Stimulated activated CD8-positive, alpha-beta memory T cell treated with anti-CD3 and anti-CD28 coated beads, Interleukin-12 subunit alpha, Interleukin-12 subunit beta, amount 100 ng/mL, for 1 hour (primary cell): ENCODE measurements at places on chromosomes 2 and 18.

DNA sequence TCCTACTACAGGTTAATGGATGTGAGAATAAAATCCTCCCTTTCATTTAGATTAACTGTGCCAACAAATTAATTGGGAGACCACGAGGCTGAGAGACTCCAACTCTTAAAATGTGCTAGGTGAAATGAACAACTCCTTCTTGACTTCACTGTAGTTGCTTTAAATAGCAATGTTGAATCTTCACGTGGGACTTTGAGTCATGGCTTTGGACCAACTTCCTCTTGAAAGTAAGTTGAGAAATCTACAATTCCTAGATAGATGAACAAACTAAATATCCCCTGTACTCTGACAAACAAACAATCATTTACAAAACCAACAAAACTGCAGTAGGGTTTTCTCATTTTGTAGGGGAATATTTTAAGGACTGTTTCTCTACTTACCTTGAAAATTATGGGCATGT is 291.9 kb upstream of the SPRED2 start:
- DNase-seq = no peak

DNA sequence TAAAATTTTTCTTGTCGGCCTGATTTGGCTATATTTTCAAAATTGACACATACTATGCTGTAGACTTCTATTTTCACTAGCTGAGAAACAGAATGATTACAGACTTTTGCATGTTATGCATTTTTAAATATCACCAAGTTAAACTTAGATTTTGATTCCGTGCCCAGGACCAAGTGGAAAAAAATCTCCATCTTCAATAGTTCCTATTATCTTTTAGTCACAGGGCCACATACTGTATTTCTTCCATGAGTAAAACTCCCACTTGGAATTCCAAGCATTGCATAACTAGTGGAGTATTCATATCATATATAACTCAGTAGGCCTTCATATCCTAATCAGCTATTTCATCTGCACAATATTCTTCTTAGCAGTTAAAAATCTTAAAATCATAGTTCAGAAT is 470.9 kb downstream of the ARHGAP15 start:
- no peak for DNase-seq

- DNase-seq = no peak
Measured at GRCh38 chr2:215396595-215397313, 39.1 kb downstream of the FN1 start.

DNA sequence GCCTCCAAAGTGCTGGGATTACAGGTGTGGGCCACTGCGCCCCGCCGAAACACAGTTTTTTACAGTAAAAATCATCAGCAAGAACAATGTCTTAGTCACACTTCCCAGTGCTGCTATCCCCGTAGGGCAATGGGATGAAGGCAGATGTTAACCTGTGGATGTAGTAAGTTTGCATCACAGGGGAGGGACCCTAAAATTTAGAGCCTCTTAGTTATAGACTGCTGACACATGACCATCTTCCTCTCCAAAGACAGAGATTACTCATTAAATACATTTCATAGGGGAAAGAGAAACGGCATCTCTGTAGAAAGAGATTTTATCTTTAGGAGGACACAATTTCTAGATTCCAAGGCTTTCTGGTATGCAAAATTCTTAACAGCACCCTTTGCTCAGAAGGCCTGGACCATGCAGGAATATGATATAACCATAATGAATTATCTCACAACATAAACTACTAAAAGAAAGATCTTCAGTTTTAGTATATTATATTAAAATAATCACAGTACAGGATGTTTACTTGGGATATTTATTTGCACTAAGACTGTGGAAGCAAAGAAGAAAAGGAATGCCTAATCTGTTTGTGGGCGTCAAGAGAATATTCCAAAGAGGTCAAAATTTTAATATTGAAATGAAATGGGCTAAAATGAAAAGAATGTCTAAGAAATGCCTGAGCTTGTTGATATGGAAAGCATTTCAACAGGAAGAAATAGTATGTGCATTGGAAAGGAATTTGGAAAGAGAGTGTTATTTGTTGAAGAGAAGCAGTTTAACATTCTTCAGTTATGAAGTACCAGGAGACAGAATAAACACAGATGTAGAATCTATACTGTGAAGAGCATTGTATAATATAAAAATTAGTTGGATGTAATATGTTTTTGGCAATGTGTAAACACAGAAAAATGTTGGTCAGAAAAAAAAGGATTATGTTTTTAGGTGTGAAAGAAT is 1228.3 kb upstream of the CHAC2 start:
- DNase-seq = no peak

DNA sequence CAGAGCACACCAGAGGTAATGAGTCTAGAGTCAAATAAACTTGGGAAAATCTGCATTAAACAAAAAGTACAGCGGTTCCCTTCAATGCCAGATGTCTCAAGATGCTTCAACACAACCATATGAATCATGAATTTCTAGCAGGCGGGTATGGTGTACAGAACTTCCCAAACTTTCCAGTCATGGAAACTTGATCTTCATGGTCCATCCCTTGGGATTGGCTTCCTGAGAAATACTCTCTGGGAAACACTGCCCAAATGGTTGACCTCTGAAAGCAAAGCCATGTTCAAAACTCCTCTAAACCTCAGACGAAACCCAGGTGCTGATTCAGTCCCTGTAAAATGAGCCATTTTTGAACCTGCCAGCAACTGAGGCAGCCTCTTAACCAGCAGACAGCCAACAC is 16.4 kb upstream of the TMEM247 start:
- DNase-seq = no peak

DNA sequence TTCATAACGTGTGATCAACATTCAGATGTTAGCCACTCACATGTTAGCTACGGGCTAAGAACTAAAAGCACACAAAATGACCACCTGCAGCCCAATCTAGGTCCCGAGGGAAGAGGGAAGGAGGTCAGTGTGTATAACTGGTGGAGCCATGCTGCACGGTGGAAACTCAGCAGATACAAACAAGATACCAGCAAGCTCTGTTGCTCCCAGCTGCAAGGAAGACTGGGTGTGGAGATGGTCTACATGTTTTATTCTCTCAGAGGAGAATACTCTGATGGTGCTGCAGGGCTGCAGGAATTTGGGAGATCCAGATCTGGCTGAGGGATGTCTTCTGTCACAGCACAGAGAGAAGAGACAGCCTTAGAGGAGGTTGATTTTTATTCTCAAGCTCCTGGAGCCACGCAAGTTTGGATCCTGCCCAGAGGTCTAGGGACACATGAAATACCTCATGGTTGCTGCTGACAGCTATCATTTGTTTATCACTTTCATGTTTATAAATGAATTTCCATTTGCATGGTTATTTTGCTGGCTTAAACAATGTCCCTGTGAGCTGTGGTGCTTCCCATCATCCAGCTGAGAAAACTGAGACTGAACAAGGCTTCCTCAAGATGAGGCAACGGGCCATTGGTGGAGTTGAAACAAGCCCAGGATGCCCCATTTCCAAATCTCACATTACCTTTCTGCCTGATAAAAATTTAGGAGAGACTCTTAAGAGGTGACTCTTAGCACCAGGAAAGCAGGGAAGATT is 30.9 kb downstream of the RNF144A start:
- DNase-seq = no peak

DNA sequence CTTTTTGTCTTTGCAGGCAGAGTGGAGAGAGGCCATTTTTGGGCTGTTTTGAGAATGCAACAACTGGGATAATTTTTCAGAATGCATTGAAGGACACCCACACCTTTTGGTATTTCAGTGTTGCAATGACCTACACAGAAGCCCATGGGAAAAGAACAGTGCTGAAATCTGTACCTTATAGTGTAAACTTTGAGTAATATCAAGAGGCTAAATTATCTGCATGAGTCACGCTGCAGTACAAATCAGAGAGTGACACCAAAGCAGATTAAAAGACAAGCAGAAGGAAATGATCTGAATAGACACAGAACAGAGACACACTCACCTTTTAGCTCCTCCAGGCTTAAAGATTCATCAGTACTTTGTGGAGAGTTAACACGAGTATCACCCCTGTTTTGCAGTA is 265.3 kb downstream of the PAX3 start:
- DNase-seq = no peak

DNA sequence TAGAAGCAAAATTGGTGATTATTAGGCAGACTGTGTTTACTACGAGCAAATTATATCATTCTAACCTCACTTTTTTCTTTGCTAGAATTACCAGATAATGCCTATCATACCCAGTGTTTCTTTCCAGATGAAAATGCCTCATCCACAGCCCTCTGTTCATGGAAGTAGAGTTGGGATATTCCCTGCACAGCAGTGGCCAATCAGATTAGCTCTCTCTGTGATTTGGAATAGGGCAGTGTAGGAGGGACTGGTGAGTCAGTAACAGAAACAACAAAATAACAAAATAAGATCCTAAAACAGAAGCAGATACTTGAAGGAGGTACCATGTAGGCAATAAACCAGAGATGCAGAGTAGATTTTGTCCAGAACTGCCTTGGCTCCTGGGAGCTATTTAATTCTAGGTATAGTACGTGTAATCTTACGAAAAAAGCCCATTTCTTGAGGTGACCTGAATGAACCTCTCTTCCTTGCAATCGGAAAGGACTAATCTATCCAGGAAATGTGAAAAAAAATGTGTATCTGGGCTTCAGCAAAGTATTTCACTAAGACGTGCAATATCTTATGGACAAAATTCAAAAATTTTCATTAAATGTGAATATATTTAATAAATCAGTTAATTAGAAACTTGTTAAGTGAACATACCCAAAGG is 18.4 kb upstream of the TMEM17 start:
- DNase-seq = no peak

GRCh38 chr2:183035954-183036669 is 2.1 kb downstream of the NCKAP1 start:
- no peak for DNase-seq

GRCh38 chr2:70718736-70719135 is 49.3 kb downstream of the ADD2 start:
- DNase-seq = no peak

DNA sequence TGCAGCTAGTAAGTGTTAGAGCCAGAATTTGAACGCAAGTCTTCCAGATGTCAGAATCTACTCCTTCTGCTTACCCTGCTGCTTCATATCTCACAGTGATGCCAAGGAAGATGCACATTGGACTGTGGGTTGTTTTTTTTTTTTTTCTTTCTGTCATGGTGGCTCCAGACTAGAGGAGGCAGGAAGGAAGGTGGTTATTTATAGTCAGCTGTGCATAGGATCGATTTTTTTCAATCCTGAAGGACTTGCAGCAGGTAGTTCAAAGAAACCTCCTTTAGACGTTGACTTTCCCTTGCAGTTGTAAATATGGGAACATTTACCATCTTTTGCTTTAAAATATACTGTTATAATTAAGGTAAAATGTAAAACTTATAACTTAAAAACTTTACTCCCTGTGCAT is 17.3 kb downstream of the NEDD4L start:
- no peak for DNase-seq

DNA sequence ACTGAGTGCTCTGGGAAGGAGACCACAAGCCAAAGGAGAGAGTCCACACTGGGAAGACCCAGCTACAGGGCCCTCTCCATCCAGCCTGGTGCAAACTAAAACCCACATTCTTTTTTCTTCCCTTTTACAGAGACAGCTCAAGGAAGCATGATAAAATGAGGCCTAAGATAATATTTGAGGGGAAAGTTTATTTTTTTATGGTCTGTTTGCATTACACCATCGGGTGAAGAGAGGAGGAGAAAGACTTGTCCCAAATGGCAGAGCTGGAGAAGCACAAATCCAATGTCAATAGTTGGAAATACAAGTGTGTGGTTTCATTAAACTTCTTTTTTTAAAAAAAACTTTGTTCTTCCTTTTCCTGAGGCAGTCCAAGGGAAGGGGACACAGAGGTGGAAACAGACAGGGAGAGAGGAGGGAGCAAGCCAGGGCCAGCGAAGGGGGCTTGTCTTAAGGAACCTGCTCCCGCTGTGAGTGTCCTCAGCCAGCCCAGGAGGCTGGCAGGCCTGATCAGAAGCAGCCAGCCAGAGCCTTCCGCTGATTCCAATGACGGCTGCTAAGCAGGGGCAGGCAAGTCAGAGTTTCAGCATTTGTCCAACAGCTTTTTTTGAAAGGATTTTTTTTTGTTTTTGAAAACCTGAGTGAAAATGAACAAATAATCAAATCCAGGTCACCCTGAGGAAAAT is 203.8 kb upstream of the SIX2 start:
- DNase-seq = no peak

DNA sequence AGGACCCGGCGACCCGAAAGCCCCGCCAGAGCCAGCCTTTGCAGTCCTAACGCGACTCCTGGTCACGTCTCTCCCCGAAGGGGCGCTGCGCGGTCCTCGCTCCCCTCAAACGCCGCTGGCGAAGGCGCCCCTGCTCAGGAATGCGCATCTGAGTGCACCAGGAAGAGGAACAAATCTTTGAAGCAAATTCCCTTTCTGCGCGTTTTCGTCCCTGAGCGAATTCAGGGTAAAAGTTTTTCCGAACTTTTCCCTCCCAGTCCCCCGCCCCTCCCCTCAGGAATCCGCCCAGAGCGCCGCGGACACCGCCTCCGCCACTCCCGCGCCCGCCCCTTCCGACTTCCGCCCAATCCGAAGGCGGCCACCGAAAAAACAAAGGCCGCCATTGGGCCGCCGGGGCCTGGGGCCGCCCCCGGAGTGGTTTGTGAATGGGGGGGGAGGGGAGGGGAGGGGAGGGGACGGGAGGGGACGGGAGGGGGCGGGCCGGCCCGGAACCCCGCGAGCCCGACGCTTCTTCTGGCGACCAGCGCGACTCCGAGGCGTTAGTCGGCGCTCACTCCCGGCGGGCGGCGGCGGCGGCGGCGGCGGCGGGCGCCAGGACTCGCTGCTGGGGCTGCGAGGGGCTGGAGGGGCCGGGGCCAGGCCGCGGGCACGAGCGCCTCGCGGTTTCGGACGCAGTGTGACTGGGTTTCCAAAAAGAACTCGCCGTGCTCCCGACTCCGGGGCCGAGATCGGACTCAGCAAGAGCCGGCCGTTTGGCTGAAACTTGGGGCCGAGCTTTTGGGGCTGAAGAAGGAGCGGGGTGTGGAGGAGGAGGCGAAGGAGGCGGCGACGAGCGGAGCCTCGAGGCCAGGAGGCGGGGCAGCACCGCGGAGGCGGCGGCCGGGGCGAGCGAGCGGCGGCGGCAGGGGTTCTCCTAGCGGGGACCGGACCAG is at the start of gene FZD7:
Gene FZD7 (plus strand): TSS at position 539 of the 932 bp plus-strand sequence. CDS start 793 bp downstream, outside the sequence.
- DNase-seq = peak; percentile 75

DNA sequence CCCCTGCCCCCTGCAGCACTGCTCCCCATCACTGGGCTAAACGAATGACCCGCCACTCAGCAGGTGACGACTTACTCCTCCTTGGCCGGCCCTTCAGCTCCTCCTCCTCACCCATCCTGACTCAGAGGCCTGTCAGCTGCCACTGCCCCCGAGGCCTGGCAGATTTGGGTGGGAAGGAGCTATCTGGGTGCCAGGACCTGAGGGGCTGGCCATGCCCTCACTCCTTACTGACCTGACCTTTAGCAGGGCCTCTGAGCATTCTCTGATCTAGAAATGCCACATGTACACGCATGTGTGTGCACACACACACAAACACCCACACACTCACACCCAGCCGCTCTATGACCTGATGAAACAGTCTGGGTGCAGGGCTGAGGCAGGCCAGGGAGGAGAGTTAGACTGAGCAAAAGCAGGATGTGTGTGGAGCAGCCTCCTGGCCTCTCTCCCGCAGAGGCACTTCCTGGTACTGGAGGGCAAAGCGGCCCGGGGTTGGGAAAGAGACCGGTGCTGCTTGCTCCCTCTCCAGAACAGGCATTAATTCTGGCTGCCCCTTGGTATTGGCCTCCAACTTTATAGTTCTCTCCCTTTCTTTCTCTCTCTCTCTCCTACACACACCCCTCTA is 68.0 kb downstream of the ZFP36L2 start:
- no peak for DNase-seq
